Stimulated activated CD4-positive, alpha-beta T cell treated with anti-CD3 and anti-CD28 coated beads, Interleukin-4, amount 100 ng/mL, for 4 hours (primary cell): ENCODE measurements at places on chromosomes 1 and 21.

- no peak for DNase-seq
These were observed 2.0 kb downstream of the UBE2G2 start for GRCh38 chr21:44799646-44800045.

- no peak for DNase-seq
These were observed 51.3 kb upstream of the IFFO2 start for GRCh38 chr1:19007491-19008441.

- DNase-seq, result no peak
These were observed 45.8 kb upstream of the RGS1 start for GRCh38 chr1:192529811-192530210.

DNA sequence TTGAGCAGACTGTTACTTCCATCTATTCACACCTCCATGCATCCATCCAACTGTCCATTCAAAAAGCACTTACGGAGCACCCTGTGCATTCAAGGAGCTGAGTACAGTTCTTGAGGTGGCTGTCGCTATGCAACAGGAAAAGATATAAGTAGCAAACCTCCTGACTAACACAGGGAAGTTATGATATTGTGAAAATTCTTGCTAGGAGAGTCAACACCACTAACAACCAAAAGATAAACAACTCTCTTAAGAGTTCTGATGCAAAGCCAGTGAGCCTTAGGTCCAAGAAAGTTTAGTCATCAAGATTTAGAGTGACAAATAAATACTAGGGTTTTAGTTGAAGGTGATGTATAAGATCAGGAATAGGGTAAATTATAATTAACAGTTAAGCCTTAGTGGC, 44.5 kb upstream of the TRIM45 start:
- DNase-seq, result no peak

DNA sequence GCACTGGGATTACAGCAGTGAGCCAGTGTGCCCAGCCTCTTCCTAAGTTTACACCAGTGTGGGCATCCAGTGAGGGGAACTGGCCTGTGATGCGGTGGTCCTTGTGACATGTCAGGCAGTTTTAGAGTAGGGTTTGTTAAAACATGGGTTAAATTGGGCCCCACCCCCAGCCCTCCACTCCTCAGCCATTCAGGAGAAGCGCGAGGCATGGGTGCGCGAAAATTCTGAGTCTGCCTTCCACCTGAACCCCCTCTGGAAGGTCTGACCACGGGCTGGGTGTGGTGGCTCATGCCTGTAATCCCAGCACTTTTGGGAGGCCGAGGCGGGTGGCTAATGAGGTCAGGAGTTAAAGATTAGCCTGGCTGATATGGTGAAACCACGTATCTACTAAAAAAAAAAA, 51.7 kb downstream of the SKI start:
- no peak for DNase-seq

DNA sequence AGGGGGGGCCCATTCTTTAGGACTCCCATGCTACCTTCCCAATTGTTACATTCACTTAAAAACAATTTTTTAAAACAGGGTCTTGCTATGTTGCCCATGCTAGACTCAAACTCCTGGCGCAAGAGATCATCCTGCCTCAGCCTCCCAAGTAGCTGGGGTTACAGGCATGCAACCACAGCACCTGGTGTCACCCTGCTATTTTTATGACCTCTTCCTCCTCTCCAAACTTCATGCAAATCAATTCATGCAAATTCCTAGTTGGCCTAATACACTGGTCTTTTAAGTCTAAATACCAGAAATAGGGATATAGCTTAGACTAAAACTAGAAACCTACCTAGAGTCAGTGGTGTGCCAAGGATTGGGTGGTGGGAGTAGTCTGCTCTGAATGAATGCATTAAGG, 30.1 kb downstream of the CDKN2C start:
- no peak for DNase-seq

- DNase-seq, result no peak
These were observed 18.4 kb upstream of the C1QA start for GRCh38 chr1:22618056-22618455.

GRCh38 chr1:53579221-53580008, 120.2 kb downstream of the DMRTB1 start:
- DNase-seq, result no peak

GRCh38 chr1:203051841-203052324, 25.6 kb downstream of the PPFIA4 start:
- no peak for DNase-seq

DNA sequence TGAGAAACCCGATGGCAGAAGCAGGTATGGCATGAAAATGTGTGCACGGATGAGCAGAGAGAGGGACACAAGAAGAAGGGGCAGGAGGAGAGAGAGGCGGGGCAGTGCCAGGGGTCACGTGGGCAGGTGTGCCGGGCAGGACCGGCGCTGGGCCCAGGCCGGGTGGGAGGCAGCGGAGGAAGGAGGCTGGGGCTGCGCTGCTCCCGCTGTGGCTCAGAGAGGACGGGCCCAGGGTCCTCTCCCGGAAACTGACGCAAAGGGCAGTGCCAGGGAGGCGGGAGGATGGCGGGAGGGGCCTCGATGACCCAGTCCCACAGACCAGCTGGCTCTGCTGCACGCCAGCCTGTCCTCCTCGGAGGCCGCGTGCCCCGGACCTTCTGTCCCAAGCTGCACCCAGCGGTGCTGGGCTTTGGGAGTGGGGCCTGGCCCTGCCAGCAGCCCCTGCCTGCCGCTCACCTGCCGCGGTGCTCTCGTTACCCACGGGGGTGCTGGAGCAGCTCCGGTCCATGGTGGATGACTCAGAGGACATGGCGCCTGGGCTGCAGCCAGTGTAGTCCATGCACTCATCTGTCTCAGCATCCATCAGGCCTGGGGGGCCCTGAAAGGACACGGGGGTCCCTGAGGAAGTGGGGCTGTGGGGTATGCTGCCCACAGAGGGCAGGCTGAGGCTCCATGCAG, 153.9 kb downstream of the CASZ1 start:
- DNase-seq, result no peak

- no peak for DNase-seq
These were observed 646 bp upstream of the RRP15 start for GRCh38 chr1:218284377-218284916.

- DNase-seq, result no peak
These were observed 908 bp downstream of the CD53 start for GRCh38 chr1:110873856-110874255.

GRCh38 chr1:115280064-115280463, 58.0 kb downstream of the NGF start:
- no peak for DNase-seq

GRCh38 chr1:167663002-167663772, 33.2 kb downstream of the RCSD1 start:
- no peak for DNase-seq

DNA sequence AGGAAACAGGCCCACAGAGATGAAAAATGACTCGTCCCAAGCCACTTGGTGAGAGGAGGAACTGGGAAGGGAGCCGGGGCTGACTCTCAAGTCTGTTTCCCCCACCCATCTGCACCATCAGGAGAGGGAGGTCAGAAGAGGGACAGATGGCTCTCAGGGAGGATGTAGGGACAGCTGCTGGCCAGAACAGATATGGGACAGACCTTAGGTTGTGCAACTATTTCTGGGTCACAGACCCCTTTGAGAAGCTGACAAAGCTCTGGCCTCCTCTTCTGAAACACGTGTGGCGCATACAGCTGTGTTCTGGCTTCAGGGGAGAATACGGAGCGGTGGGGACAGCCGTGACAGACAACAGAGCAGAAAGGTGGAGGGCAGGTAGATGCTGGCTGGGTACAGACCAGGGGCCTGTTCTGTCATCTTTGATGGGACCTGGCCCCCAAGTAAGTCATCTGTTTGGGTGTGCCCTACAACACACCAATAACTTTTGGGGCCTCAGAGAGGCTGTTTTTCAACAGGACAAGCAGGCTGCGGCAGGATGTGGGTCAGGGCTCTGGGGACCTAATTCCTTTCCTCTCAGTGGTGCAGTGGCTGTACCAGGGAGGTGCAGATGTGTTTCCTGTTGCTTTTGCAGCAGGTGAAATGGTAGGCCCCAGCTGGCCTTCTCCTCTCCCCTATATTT, 7.3 kb downstream of the SH3BGRL3 start:
- peak; percentile 47 for DNase-seq

DNA sequence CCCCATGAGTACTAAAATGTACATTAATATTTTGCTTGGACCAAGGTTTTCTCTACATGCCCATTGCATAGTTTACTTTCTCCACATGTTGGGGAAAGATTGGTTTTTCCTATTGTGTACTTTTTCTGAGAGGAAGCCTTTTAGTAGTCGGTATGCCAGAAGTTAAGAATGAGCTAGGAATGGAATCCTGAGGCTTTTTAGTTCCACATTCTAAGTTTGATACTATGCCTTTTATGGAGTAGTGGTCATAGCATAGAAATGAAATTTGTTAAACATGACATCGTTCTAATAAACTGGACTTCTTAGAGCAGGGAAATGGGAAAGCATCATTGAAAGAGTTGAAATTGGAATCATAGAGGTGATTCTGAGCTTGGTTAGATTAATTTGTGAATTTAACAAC, 64.3 kb downstream of the BCL9 start:
- no peak for DNase-seq

- no peak for DNase-seq
These were observed 2.1 kb downstream of the DISP3 start for GRCh38 chr1:11481019-11481418.

DNA sequence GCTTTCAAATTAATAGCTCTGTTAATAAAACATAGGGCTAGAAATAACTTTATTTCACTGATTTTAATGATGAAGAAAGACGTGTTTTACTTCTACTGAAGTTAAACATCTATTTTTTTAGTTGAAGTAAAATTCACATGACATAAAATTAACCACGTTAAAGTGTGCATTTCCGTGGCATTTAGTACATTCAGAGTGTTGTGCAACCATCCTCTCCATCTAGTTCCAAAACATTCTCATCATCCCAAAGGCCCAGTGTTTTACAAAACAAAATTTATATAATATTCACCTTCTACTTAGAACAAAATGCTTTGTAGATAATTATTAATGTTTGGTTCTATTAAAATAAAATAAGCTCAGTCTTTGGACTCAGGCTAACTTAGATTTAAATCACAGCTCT, 108.5 kb upstream of the GNG12 start:
- no peak for DNase-seq

- no peak for DNase-seq
These were observed 12.6 kb downstream of the TTC39A start for GRCh38 chr1:51317798-51318197.

GRCh38 chr1:241677201-241677600, 25.1 kb downstream of the WDR64 start:
- peak; percentile 21 for DNase-seq

- DNase-seq, result no peak
These were observed 13.2 kb upstream of the FAM163A start for GRCh38 chr1:179729881-179730280.

- DNase-seq, result no peak
These were observed 11.1 kb upstream of the MEF2D start for GRCh38 chr1:156511644-156512043.

DNA sequence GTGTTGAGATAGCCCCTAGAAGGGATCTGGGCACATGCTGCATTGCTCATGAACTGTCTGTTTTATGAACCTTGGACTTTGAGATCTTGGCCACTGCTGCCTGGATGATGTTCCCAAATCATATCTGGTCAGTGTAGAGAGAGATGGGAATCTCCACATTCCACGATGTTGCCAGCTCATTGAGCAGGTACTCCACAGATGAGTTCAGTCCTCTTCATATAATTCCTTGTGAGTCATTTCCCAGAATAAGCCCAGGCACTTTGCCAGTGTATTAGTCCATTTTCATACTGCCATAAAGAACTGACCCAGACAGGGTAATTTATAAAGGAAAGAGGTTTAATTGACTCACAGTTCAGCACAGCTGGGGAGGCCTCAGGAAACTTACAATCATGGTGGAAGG, 254.0 kb upstream of the RUNX1 start:
- no peak for DNase-seq

DNA sequence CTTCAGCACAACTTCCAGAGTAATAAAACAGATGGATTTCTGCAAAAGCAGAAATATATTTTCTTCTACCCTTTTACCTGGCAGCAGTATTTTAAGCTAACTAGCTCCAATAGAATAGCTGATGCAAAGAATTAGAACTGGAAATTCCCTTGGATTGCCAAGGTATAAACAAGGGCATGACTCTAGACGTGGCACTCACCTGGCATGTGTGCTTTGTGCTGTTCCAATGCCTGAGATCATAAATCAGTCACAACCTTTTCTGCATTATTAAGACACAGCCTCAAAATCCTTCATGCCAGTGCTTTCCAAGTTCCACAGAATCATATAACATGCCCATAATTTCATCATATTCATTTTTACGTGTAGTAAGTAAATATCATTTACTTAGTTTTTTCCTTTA, 1048.7 kb downstream of the ADGRL2 start:
- DNase-seq, result no peak

GRCh38 chr1:47522935-47523834, 85.3 kb downstream of the FOXD2 start:
- no peak for DNase-seq

- DNase-seq, result no peak
These were observed 173.5 kb upstream of the ETV3 start for GRCh38 chr1:157311730-157312081.

DNA sequence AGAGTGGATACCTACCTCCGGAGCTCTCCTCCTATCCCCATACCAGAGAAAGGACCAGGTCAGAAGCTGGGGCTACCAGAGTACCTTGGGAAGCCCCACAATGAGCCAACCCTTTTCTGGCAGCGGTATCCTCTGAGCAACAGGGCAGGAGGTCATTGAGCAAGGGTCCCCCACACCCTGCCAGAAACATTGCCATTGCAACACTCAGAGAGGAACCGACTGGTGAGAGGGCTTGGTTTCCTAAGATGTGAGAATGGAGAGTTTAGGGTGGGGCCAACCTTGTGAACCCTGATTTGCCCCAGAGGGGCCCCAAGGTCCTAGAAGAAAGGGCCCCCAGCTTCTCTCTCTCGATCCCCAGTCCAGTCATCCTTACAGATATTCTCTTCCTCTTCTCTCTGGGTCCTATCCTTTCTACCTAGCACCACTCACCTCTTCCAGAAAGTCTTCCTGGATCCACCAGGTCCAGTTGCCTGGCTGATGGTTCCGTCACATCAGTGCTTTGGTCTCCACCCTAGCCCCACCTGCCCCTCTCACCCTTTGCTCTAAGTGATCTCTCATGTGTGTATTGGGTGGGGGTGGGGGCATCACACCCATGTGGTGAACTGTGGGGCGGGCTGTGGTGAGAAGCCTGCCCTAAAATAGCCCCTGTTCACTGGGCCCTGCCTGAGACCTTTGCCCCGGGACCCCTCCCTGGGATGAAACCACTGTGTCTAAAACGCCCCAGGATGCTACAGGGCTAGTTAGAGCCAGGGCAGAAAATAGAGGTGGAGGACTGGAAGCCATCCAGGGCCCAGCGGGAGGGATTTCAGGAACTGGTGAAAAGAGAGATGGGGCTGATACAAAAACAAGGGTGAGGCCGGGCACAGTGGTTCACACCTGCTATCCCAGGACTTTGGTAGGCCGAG, 8.7 kb downstream of the FGR start:
- no peak for DNase-seq

GRCh38 chr21:35457097-35457804, 408.1 kb upstream of the RUNX1 start:
- DNase-seq, result no peak

DNA sequence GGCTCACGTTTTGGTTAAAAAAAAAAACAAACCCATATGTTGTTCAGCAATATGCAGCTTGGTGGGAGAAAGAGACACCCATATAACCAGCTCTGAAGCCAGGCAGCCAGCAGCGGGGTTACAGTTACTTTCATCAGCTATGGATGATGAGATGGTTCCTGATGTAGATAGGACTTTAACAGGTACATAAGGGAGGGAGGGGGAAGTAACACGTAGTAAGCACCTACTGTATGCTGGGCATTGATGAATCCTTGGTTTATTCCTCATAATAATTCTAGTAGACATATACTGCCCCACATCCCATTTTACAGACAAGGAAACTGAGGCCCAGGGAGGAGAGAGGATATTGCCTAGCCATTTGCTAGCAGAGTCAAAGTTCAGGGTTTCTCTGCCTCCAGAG, 2.0 kb downstream of the SLC1A7 start:
- DNase-seq, result no peak

GRCh38 chr1:27416387-27417111, 24.1 kb downstream of the GPR3 start:
- no peak for DNase-seq
